GOT3 (cell line): ENCODE measurements at places on chromosomes 5 and 9.

GRCh38 chr5:178632285-178632684 lies 5.4 kb upstream of the CLK4 start:
- DNase-seq: no peak

DNA sequence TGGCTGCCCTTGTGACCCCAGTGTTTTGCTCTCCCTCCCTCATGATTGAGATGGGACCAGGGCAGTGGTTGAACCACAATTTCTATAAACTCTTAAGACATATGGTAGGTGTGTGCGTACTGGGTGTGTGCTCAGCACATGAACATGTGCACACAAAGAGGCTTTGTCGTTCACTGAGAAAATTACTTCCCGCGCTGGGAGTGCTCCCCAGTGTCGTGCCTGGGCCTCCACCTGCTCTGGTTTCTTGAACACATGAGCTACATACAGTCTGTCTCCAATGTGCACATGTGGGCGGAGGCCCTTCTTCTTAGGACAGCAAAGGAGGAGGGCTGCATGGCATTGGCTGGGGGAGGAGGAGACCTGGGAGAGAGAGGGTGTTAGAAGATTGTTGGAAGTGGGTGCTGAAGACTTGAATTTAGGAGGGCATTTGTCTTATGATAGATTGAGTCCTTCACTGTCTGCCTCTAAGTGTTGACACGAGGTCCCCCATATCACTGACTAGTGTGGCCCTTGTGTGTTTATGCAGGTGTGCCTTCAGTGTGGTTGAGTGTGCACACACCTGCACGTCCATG lies 170.0 kb downstream of the CACNA1B start:
- no peak for DNase-seq

DNA sequence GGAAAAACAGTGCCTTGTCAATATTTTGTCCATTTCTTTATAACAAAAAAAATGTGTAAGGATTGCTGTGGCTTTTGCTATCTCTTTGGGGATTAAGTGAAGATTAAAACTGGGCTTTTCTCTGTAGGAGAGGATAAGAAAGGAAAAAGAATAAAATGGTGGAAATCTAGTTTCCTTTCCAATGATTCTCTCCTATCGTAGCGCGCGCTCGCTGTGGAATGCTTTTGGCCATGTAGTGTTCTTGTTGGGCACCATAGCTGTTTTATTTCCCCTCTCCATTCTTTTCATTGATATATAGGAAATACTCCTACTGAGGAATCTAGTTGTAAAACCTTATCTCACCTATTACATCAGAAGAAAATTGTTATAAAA lies 1.5 kb downstream of the STXBP1 start:
- no peak for DNase-seq

GRCh38 chr9:112032009-112032408 lies 135.4 kb downstream of the UGCG start:
- no peak for DNase-seq

DNA sequence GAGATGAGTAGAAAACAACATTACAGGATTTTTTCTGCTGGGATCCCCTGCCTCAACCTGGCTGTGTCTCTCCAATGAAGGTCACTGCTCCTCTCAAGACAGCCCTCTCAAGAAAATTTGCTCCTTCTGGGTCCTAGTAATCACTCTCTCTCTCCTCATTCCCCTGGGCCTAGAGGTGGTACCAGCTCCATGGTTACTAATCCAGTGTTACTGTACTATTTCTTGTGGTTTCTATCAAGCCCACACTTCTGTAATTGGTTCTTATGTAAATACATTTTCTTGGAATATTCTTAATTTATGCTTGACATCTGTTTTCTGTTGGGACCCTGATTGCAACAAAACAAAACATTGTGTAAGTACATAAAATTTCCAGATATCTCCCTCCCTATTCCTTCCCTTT lies 123.8 kb upstream of the RORB start:
- no peak for DNase-seq

GRCh38 chr9:111481885-111482636 lies 2.1 kb downstream of the ECPAS start:
- DNase-seq: no peak

DNA sequence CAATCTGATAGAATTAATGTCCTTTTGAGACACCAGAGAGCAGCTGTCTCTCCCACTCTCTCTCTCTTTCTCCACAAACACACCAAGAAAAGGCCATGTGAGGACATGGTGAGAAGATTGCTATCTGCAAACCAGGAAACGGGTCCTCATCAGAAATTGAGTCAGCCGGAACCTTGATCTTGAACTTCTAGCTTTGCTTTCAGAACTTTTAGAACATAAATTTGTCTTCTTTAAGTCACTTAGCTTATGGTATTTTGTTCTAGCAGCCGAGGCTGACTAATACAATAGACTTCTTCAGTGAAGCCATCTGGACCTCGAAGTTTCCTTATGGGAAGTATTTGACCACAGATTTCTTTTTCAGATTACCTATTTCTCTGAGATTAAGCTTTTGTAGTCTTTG lies 18.1 kb downstream of the NEUROG1 start:
- no peak for DNase-seq

- DNase-seq: no peak
These were observed 17.1 kb upstream of the POU4F3 start for GRCh38 chr5:146321571-146321970.

GRCh38 chr9:136377341-136378169 lies 4.1 kb upstream of the CARD9 start:
- no peak for DNase-seq

DNA sequence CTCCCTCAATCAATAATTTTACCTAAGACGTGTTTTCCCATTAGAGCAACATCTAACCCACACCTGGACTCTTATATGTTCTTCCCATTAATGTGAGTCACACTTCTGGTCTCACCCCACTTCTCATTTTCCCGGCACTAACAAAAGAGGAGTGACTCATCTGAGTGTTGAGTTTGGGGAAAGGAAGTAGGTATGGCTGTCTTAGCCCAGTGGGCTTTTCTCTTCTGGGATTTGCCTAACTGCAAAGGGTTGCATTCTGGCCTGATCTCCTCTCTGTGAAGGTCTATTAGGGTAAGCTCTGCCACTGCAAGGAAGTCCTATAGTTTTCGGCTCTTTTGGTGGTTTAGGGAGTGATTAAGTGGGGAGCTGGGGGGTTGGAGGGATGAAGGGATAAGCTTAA lies 195.6 kb downstream of the KIAA0825 start:
- no peak for DNase-seq

DNA sequence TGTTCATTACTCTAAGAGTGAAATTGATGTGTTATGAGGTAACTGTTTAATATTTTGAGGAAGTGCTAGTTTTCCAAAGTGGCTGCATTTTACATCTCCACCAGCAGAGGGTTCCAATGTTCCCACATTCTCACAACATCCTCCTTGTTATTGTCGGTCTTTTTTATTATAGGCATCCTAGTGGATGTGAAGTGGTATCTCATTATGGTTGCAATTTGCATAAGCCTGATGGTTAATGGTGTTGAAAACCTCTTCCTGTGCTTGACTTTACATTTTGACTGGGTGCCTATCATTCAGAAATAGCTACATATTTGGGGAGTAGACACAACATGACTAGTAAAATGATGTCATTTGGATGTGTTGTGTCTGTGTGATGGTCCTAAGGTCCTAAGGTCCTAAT lies 143.6 kb downstream of the MRPS30 start:
- no peak for DNase-seq
